DMS153 (cell line): ENCODE measurements at places on chromosomes 2 and 18.

DNA sequence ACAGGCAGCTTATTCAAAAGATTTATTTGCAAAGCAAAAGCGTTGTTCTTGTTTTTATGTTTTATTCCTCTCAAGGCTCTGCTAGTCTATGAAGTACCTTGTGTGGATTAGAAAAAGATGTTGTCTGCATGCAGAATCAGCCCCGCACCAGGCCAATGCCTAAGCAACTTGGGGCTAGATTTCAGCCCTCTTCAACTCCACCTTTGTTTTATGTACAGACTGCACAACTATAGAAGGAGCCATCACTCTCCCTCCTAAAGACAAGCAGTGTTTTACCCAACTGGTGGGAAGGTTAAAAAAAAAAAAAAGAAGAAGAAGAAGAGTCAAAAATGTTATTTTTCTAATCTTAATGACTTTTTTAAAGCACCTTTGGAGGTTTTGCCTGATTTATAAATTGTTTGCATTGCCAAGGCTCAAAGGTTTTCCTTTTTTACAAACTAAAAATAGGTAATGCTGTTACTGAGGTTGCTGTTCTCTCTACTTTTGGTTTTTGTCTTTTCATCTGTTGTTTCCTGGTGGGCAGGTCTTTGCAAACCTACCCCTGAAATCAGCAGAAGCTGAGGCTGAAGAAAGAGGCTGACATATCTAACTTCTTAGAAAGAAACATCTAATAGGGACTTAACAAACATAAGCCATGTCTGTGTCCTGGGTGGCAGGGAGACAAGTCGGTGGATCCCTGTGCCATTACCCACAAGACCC lies 164.0 kb downstream of the SLC39A10 start:
- no peak for DNase-seq

DNA sequence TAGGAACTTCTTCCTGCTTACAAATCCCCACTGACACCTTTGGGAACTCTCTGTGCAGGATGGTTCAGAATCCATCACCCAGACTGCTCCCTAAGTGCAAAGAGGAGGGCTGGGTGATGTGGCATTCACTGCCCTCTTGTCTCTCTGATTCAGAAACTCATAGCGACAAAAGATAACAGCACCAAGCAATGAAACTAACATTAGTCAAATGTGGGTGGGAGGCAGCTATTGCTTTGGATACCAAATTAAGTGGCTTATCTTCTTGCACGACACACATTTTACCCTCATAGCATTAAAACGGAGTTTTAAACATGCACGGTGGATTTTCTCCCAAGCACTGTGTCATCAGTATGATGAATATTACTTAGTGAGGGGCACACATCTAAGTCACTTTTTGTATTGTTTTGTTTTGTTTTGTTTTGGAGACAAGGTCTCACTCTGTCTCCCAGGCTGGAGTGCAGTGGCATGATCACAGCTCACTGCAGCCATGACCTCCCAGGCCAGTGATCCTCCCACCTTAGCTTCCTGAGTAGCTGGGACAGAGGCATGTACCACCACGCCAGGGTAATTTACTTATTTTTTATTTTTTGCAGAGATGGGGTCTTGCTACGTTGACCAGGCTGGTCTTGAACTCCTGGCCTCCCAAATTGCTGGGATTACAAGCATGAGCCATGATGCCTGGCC lies 40.9 kb upstream of the NEB start:
- DNase-seq, result no peak

DNA sequence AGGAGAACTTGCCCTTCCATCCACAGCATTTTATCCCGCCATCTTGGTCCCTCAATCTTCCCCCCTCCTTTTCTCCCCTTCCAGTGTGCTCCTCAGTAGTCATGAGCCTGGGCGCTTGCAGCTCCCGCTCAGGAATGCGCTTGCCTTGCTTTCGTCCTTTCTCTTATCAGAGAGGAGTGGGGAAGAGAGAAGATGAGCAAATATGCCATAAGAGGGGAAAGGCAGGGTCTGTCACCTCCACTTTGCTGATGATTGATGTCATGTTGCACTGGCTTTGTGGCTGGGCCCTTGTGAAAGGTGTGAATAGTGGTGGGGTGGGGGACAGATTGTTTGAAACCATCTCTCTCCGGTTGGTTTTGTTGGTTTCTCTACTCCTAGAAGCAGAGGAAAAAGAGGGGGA lies 569.3 kb downstream of the TNS1 start:
- DNase-seq, result no peak

DNA sequence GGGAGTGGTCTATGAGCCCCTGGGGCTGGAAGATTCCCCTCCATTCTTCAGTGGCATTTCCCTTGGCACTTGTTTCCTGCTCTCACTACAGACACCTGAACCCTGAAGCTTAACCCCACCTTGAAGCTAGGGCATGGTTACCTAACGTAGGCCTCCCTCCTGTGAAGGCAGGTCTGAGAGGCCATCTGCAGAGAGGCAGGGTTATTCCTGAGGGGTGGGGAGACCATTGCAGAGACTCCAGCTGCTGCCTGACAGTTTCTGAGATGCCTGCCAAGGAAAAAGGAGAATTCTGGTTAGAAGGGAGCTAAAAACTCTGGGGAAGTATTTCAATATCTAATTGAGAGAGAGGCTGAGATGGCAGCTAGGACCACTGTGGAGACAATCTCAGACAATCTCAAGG lies 119.3 kb upstream of the NDUFV2 start:
- no peak for DNase-seq

GRCh38 chr18:59918997-59919396 lies 19.2 kb downstream of the PMAIP1 start:
- DNase-seq, result no peak

GRCh38 chr2:174335254-174335987 lies 667 bp downstream of the SP9 start:
- DNase-seq, result no peak

GRCh38 chr2:108348816-108349570 lies 28.8 kb upstream of the SULT1C4 start:
- DNase-seq, result no peak

DNA sequence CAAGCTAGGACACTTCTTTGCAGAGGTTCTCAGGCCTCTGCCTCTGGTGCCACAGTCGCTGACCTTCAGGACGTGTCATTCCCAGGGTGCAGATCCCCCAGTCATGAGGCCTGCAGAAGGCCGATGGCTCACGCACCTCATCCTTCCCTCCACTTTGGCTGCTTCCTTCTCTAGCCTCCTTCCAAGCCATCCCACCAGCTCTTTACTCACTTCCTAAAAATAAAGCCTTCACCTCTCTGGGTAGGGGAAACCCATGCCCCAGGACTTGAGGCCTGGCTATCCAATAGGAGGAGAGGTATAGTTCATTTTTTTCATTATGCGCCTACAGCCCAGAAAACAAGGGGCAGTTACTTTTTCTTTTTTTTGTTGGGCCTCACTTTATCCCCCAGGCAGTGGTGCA lies 91.4 kb downstream of the B3GNT2 start:
- DNase-seq, result no peak

GRCh38 chr18:48203961-48204666 lies 205.1 kb downstream of the ZBTB7C start:
- no peak for DNase-seq

- no peak for DNase-seq
Observed at GRCh38 chr2:227188292-227188691, 23.9 kb downstream of the COL4A3 start.

DNA sequence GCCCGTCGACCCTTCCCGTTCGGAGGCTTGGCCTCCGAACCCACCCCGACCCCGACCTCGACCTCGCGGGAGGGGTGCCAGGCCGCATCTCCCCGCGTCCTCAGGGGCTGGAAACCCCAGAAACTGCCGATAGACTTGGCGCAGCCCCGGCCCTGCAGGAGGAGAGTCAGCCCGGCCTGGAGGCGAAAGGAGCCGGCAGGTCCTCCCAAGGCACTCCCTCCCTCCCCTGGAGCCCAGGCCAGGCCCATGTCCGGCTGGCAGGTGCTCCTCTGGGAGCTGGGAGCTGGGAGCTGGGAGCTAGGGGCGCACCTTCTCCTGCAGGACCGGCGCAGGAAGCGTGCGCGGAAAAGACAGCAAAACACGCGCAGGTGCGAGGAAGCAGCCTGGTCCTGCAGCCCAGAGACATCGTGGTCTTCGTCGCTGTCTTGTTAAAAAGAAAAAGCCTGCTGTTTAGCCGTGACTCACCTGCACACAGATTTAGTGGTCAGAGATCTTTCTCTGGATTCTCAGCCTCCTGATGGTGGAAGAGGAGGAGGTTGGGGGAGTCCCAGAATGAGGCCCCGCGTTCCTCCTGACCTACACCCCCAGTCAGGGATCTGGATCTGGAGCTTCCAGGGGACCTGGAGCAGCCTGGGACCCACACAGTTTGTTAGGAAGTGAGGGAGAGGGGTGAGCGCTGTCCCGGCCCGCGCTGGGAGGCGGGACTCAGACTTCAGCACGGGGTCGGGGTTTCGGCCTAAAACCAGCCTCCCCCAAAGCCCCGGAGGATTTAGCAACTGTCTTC lies 660 bp upstream of the MBP start:
- peak; percentile 24 for DNase-seq

- DNase-seq, result no peak
Observed at GRCh38 chr2:120678251-120678650, 57.4 kb upstream of the GLI2 start.

DNA sequence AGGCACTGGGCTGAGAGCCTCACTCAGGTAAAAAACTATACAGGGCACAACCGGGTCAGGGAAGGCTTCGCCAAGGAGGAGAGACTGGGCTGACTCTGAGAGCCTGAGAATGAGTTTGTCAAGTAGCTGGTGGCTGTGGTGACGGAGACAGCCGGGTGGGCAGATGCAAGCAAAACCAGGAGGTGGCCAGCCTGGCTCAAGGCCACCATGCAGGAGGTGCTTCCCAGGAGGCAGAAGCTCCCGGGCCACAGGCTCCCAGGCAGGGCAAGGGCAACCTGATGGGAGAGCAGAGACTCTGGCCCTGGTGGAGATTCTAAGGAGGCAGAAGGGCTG lies 2.9 kb upstream of the INHBB start:
- no peak for DNase-seq

DNA sequence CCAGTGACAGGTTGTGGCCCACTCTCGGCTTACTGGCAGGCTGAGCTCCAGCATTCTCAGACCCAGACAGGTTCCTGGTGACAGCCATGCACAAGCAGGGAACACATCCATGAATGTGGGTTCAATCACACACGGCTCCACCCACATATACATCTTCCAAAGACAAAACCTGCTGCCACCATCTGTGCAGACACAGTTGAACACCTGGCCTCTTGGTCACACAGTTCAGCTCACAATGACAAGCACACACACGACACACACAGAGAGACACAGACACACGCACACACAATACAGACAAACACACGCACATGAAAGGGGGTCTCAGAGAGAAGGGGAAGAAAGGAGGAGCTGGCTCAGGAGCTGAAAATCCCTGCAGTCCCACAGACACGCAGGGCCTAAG lies 32.1 kb upstream of the PTMA start:
- no peak for DNase-seq

DNA sequence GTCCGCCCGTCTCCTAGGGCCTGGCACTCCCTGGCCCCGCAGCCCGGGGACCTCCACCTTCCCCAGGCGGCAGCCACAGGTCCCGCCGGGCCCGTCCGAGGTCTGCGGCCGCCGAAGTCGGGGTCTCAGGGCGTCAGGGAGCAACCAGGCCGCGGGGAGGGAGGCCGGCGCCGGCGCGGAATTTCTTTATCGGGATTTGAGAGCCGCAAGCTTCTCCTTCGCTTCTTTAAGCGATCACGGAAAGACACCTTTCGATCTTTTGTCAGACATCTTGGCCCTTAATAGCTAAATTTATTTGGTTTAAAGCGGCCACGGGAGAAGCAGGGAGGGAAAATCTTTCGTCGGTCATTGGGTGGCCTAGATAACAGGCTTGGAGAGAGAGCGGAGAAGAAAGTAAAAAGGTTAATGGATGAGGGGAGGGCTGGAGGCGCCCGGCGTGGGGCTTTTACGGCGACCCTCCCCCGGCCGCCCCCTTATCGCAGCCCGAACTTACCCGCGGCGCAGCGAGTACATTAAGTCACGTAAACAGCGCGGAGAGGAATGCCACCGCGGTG lies 4.3 kb upstream of the GATA6 start:
- no peak for DNase-seq

GRCh38 chr2:232234922-232235615 lies 143.5 kb upstream of the ALPP start:
- DNase-seq, result no peak

GRCh38 chr2:121132054-121132761 lies 152.8 kb downstream of the TFCP2L1 start:
- DNase-seq, result no peak

DNA sequence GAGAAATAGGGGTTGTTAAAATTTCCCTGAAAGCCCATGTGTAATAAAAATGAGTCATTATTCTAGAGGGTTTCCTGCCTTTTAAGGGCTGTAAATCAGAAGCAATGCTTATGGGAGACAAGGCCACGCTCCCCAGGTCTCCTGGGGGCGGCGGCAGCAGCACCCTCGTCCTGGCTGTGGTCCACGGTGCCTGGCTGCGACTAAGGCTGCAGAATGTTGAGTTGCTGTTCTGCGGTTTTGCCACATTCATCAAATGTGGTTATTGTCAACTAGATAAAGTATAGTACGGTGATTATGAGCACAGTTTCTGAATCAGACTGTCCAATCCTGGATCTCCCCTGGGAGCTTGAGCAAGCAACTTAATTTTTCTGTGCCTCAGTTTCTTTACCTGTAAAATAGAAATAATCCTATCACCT lies 11.9 kb upstream of the AGFG1 start:
- DNase-seq, result no peak
